ENCODE measurements at places on chromosomes 11 and 22. TPM values are rescaled to one million over a fixed set of nuclear protein-coding genes. Genes with fewer than 3 reads are reported as not detected.

Gene FXYD2
- total RNA-seq, result 1.2 TPM

Gene OR51I1
- not detected for total RNA-seq

Gene MCM5
- total RNA-seq, result 83.5 TPM

Gene YAP1
- total RNA-seq, result 119 TPM

Gene MRGPRE
- not detected for total RNA-seq

Gene MMP10
- 1.8 TPM for total RNA-seq

Gene IL17REL
- not detected for total RNA-seq

Gene GNB1L
- total RNA-seq, result 35.2 TPM

Gene OVCH2
- not detected for total RNA-seq

Gene FGF19
- total RNA-seq, result 0.16 TPM

Gene HPX
- total RNA-seq, result not detected

Gene SPDYC
- not detected for total RNA-seq

Gene MYRF
- 0.04 TPM for total RNA-seq

Gene DGCR6
- 0.15 TPM for total RNA-seq

Gene C11orf86
- not detected for total RNA-seq

Gene OR51D1
- total RNA-seq, result not detected

Gene TBX10
- not detected for total RNA-seq

Gene DNAJB13
- total RNA-seq, result not detected
